Fibroblast of lung (primary cell): ENCODE measurements at places on chromosomes 12 and 14. TPM values are rescaled to one million over a fixed set of nuclear protein-coding genes. Genes with fewer than 3 reads are reported as not detected.

DNAAF2 gene
- 9.1 and 10.3 TPM in 2 replicates for total RNA-seq

FGF23 gene
- not detected in 2 replicates for total RNA-seq

MSI1 gene
- total RNA-seq: under 0.01 TPM in 1 of 2 replicates, not detected in the other

ACACB gene
- 5.1 and 9.1 TPM in 2 replicates for total RNA-seq

SALL2 gene
- 3.1 and 3.5 TPM in 2 replicates for total RNA-seq

CD4 gene
- total RNA-seq: 14.4 and 27.2 TPM in 2 replicates

SYNJ2BP gene
- total RNA-seq: 14.4 and 15.4 TPM in 2 replicates

TAMALIN gene
- 11.3 and 12.1 TPM in 2 replicates for total RNA-seq

P2RX7 gene
- total RNA-seq: 16.7 and 17.2 TPM in 2 replicates

SYT1 gene
- total RNA-seq: 0.51 and 2.1 TPM in 2 replicates

TMEM63C gene
- 0.66 TPM in 1 of 2 replicates, not detected in the other for total RNA-seq

BICDL1 gene
- total RNA-seq: under 0.01 TPM in 1 of 2 replicates, not detected in the other

IL26 gene
- total RNA-seq: 0.26 TPM in 1 of 2 replicates, not detected in the other
